ENCODE measurements at places on chromosomes 5 and 9.

DNA sequence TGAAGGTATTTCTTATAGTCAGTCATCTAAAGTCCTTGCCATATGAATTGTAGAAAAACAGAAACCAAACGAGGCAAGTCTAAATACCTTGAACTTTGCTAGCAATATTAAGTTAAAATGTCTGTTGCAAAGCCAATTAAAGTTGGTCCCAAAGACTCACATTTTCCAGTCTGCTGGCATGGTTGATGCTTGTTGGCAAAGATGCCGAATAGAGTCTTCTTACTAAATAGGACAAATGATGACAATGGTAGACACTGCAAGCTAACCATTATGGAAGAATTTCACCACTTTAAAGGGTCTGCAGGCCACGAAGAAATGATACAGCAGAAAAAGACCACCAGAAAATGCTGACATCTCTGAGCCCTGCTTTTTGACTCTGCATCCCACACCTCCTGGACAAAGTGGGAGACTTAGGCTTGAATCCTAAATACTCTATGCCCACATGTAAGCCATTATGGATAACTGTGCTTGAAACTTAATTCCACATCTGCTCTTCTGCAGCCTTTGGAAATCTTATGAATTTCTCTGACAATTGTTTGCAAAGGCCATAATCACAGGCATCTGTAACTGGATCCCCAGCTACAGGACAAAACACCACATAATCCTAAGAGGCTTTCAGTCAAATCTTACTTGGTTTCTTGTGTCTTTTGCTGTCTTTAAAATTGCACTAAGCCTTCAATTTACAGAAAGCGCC is 61.3 kb downstream of the LHFPL2 start:
- no peak for DNase-seq

DNA sequence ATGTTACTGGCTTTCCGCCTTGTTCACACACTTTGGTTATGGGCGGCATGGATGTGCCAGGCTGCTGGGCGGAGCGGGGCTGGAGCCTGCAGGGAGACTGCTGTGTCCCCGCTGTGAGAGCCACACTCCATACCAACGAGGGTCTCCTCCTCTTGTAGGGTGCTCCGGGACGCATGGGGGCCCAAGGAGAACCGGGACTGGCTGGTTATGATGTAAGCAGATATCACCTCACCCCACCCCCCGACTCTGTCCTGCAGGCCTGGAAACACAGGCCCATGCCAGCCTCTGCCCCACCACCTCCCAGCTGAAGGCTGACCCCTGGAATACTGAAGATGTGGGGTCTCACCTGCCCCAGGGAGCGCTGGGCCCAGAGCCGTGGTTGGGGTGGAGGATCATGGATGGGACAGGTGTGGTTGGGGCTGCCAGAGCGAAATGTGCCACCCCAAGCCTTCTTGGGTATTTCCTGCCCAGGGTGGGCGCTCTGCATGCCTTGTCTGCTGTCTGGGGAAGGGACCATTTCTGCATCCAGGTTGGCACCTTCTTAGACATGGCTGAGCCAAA is 39.3 kb upstream of the ORM1 start:
- no peak for DNase-seq

GRCh38 chr5:4082966-4083564 is 487.4 kb downstream of the IRX1 start:
- DNase-seq = peak; percentile 50

DNA sequence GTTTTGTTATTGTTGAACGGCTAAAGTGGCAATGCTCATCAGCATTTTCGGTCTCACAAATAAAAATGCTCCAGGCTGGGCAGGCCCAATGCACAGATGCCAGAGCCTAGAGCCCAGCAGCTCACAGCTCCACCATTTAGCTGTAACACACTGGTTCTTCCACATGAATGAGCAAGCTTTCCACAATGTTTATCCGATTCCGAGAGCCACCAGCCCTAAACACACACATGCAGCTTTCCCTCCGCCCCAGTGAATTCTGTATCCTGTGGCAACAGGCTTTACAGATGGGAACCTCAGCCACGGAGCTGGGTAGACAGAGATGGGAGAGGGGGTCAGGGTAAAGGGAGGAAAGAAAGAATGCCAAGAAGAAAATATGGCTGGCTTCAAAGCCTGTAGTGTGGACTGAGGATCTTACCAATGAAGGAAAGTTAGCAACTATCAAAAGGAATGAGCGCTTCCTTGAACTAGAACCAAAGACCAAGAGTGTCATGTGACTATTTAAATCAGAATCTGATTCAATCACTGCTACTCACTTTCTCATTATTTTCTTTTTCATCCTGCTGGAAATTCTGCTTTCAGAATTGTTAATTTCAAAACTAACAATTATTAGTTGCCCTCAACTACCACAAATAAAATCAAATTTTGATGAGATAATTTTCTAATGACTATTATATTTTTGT is 77.1 kb downstream of the MRPS27 start:
- no peak for DNase-seq

- peak; percentile 82 for DNase-seq
Measured at GRCh38 chr9:5879419-5880181, 11.1 kb upstream of the MLANA start.

GRCh38 chr5:67992923-67993322 is 222.6 kb upstream of the PIK3R1 start:
- peak; percentile 22 for DNase-seq

GRCh38 chr5:31962871-31963307 is 211.2 kb downstream of the GOLPH3 start:
- peak; percentile 11 for DNase-seq

GRCh38 chr5:136020383-136021015 is 8.3 kb upstream of the TGFBI start:
- DNase-seq = peak; percentile 100

DNA sequence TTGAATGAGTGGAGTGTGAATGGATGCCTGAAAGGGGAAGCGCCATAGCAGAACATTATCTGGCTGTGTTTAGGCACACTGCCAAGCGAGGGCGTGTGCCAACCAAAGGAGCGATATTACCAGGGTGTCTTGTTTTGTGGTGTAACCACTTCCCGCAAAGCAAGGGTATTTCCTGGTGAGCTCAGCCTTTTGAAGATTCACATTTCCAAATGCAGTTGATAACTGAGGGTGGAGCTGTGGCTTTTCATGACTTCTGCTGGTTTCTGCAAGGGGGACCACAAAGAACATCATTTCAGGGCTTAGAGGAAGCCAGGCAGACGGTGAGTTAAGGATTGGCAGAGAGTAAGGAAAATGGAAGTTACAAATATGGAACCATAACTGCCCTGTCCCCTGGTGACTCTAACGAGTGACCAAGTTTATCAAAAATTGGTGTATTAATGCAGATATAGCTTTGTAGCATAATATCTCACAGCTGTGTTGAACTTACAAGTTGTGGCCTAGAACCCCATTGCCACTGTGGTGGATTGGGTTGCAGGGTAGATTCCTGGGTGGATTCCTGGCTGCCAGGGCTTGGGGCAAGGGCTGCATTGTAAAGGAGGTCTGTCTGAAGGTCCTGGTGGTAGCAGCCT is 71.4 kb downstream of the RALGPS1 start:
- DNase-seq = peak; percentile 66

- no peak for DNase-seq
Measured at GRCh38 chr5:74503-75109, 17.4 kb upstream of the PLEKHG4B start.

DNA sequence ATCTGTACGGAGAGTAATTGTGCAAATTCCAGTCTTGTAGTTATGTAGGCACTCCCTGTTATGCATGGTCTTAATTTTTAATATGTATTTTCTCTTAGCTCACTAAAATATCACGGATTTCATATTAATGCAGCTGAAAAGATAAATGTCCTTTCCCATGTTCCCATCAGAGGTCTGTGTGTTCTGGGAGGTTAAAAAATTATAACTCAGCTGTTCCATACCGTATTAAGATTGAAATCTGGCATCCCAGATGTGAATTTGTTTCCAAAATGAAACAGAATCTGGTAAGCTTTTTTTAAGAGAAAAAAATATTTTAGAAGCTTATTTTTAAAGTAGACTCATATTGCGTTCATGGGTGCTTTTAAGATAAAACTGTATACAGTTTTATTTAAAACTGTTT is 44.3 kb downstream of the SEMA6A start:
- DNase-seq = no peak

DNA sequence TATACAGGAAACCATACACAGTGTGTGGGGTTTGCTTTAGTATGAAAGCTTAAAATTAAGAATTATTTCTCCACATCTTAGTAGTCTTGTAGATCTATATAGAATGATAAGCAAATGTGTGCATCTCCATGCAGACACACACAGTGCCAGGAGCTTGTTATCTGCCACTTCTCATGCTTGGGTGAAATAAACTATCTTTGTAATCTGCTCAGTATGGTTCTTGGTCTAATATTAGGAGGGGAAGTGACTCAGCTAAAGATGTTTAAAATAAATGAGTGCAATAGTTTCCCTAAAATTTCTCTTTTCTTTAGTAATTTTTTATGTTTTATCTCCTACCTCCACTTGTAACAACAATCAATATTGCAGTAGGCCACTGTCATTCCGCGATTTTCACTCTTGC is 689.6 kb downstream of the TAF11L14 start:
- no peak for DNase-seq

DNA sequence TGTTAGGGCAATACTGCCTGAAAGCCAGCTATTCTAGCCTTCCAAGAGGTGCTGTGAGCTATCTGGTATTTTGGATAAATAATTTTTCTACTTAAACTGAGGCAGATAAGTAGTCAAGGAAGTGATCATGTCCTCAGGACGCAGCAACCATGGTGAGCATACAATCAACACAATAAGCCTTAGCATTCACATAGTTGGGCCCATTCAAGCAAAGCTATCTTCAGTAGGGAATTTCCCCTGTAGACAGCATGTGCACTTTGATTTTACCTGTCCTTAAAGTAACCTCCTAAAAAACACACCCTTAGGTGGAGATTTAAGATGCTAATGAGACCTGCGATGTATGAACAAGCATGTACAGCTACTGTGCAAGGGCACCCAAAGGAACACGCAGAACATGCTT is 76.2 kb upstream of the HCN1 start:
- no peak for DNase-seq

DNA sequence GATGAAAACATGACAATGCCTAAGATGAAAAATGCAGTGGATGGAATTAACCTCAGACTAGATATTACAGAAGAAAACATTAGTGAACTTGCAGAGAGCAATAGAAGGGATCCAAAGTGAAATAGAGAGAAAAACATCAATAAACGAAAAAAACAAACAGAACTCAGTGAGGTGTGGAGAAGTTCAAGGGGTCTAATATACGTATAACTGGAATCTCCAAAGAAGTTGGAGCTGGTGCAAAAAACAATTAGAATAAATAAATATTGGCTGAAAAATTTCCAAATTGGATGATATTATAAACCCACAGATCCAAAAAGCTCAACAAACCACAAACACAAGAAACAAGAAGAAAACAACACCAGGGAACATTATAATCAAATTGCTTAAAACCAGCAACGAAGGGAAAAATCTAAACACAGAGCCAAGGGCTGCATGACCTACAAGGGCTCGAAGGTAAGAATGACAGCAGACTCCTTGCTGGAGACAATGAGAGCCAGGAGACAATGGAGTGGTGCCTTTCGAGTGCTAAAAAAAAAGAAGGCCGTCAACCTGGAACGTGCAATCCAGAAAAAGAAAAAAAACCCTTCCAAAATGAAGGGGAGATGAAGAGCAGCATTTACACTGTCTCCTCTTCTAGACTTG is 11.8 kb downstream of the FAM163B start:
- no peak for DNase-seq

DNA sequence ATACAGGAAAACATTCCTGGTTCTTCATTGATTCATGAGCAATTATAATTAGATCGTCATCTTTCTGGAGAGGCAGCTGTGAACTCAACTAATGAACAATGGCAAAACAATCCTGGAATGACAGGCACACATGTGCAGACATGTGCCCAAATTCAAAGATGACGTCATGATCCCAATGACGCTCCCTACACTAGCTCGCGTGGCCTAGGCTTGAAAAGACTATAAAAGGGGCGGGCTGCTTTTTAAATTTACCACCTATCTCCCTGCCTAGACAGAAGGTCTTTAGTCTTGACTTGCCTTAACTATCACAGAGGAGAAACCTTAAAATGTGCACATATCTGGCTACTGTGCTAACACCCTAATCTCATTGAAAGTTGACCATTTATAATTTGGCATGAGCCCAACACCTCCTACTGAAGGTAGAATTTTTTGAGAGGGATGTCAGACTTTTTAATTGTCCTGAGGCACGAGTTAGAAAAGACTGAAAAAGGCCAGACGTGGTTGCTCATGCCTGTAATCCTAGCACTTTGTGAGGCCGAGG is 88.2 kb downstream of the PRRT1B start:
- DNase-seq = peak; percentile 46

GRCh38 chr5:38734353-38734752 is 111.5 kb upstream of the OSMR start:
- DNase-seq = no peak

- DNase-seq = peak; percentile 38
Measured at GRCh38 chr5:14906628-14907027, 35.0 kb upstream of the ANKH start.

- DNase-seq = peak; percentile 88
Measured at GRCh38 chr9:22817181-22817580, 370.6 kb downstream of the DMRTA1 start.

GRCh38 chr9:20844916-20845315 is 160.9 kb downstream of the FOCAD start:
- no peak for DNase-seq

DNA sequence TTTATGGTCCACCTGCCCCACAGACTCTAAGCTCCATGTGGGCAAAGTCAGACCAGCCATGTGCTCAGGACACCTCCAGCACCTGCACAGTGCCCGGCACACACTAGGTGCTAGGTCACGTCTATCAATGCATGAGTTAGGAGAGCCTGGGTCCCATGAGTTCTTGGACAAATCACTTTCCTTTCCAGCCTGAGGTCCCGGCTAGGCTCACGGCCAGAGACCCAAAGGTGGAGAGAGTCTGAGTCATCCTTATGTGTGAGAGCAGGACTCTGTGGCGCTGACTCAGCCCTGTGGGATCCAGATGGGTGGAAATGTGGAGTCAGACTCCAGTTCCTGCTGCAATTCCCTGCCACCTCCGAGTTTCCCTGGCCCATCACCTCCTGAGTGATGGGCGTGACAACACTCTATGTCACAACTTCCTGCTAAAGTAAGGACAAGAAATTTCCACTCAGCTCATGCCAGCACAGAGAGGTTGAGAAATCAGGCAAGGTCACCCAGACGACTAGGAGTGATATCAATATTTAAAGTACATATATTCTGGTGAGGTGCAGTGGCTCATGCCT is 2.5 kb upstream of the ST6GALNAC4 start:
- DNase-seq = peak; percentile 98

- DNase-seq = no peak
Measured at GRCh38 chr5:57843059-57843367, 360.4 kb upstream of the ACTBL2 start.

- peak; percentile 87 for DNase-seq
Measured at GRCh38 chr5:143506836-143507552, 103.5 kb upstream of the NR3C1 start.

- peak; percentile 88 for DNase-seq
Measured at GRCh38 chr5:9888501-9888901, 258.4 kb upstream of the TAS2R1 start.

GRCh38 chr5:68502531-68502930 is 287.0 kb downstream of the PIK3R1 start:
- peak; percentile 42 for DNase-seq

- peak; percentile 29 for DNase-seq
Measured at GRCh38 chr5:91277093-91277626, 106.0 kb downstream of the ARRDC3 start.

- peak; percentile 85 for DNase-seq
Measured at GRCh38 chr9:92607773-92608172, 62.2 kb downstream of the IPPK start.

GRCh38 chr9:6641961-6642360 is 3.6 kb downstream of the GLDC start:
- no peak for DNase-seq

GRCh38 chr5:178476972-178477754 is 113.0 kb downstream of the COL23A1 start:
- peak; percentile 32 for DNase-seq
